ENCODE measurements at places on chromosomes 4 and X. TPM values are rescaled to one million over a fixed set of nuclear protein-coding genes. Genes with fewer than 3 reads are reported as not detected.

TRIM2 gene
- total RNA-seq = 1.6 TPM

DNA sequence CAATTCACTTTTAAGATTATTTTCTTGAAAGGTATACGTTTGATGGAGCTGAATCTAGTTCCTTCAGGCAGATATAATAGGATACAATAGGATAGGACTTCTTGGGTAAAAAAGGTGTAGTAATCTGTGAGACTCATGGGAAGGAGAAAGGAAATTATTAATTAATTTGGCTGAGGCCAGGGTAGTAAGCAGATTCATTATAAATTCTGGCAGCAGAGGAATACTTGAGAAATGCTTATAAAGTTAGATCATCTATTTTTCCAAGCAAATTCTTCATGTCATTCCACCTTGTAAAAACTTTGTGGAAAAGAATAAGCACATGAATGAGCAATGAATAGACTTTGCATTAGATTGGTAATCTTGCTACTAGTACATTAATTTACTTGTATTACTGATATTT, 46.9 kb downstream of the GYPE start:
- DNase-seq = no peak

DNA sequence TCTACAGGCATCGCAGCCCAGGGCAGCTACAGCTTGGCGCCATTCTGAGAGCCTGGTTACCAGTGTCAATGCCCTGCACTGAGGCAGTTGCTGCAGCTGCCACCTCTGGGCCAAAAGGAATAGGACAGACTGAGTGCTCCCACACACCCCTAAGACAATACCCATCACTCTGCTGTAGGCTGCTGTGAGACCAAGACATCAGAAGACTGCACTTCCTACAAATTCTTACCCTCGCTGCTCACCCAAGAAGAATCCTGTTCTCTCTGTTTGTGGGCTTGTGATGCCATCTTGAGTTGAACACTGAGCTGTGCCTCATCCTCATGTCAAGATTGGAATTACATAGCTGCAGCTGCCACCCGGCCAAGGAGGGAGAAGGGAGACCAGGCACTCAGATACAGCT, 1847.0 kb upstream of the PCDH10 start:
- no peak for DNase-seq

DNA sequence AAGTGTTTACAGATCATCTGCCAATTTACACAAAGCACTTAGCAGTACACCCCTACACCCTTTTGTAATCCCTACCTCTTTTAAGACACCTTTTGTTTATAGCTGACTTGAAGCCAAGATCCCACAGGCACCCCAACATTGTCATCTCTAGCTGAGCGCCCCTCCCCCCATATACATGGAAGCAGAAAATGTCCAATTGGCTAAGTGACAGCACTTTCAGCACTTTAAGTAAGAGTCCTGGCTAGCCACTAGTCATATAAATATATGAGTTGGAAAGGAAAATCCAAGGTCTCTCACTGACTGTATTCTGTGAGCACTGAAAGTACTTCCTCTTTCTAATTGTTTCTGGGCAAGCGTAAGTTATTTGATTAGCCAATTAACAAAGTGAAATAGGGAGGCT, 108.2 kb downstream of the NSUN7 start:
- DNase-seq = no peak

POU4F2 gene
- not detected for total RNA-seq

GRCh38 chrX:136269921-136270320, 18.7 kb upstream of the MAP7D3 start:
- DNase-seq = no peak

MAGEB10 gene
- not detected for total RNA-seq

CFAP47 gene
- total RNA-seq = not detected

DNA sequence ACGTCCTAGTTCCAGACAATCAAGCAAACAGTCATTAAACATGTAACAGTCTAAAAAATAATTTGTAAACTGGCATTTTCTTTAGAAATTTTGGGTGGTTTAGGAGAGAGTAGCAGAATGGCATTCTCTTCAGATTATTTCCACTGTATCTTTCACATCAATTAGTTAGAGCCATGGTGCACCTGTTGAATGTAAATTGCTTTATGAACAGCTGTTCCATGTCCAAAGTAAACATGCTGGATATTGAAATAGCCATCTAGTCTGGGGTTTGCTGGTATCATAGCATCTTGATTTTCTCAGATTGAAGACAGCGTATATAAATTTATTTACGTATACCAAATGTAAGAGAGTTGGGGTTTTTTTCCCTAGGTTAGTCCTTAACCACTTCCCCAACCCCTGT, 143.6 kb downstream of the RCHY1 start:
- no peak for DNase-seq

All from activated CD4-positive, alpha-beta T cell treated with anti-CD3 and anti-CD28 coated beads for 36 hours (primary cell).